ENCODE measurements at places on chromosomes 16 and 17.

DNA sequence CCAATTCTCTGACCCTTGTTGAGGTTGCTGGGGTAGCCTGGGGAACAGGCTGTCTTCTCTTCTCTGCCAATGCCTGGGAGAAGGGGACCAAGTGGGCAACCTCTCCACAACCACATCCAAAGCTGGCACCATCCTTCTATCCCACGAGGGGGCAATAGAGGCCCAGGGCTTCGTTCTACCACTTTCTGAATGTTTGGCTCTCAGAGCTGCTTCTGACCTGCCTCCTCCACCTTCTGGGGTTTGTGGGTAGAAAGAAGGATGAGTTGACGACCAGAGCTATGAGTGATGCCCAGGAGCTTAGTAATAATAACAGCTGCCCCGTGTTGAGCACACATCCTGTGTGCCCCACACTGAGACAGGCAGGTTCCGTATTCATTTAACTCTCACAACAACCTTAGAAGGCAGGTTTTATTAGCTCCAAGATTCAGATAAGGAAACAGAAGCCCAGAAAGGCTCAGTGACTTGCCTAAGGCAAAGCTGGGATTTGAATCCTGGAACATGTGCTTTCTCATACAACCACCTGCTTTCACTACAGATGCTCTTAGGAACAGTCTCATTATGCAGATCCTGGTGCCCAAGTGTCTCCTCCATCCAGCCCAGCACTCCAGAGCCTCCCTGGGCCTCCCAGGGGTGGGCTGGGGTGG lies 11.1 kb downstream of the TSPOAP1 start:
- DNase-seq, result no peak

- no peak for DNase-seq
These were observed 58.3 kb downstream of the SREBF1 start for GRCh38 chr17:17778308-17779014.

- no peak for DNase-seq
These were observed 8.2 kb upstream of the TBKBP1 start for GRCh38 chr17:47685556-47686275.

GRCh38 chr16:23145608-23146007 lies 3.6 kb downstream of the USP31 start:
- no peak for DNase-seq

- no peak for DNase-seq
These were observed 38.1 kb downstream of the ANKRD11 start for GRCh38 chr16:89452241-89452640.

- no peak for DNase-seq
These were observed 149.4 kb upstream of the HS3ST3A1 start for GRCh38 chr17:13750816-13751793.

GRCh38 chr17:44236444-44236991 lies 17.0 kb upstream of the UBTF start:
- DNase-seq, result no peak

DNA sequence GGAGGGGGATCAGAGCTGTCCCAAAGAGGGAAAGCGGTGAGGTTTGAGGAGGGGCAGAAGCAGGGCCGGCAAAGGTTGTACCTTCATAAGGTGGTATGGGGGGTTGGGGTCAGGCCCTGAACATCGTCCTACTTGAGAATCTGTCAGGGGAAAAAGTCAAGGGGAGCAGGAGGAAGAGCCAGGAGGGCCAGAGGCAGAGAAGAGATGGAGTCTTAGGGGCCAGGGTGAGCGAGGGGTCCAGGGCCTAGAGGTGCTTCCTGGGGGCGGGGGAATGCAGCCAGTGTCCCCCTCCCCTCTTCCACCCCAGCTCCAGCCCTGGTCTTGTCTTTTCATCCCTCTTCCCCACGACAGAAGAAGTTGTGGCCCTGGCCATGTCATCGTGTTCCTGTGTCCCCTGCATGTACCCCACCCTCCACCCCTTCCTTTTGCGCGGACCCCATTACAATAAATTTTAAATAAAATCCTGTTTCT lies 1.3 kb upstream of the PRRT2 start:
- no peak for DNase-seq

GRCh38 chr17:12118617-12119016 lies 97.9 kb downstream of the MAP2K4 start:
- no peak for DNase-seq

- DNase-seq, result no peak
These were observed 19.6 kb upstream of the CEP20 start for GRCh38 chr16:15907863-15908478.

GRCh38 chr16:87044032-87044382 lies 273.2 kb downstream of the C16orf95 start:
- no peak for DNase-seq

GRCh38 chr17:41474863-41475262 lies 6.1 kb downstream of the KRT35 start:
- DNase-seq, result no peak

DNA sequence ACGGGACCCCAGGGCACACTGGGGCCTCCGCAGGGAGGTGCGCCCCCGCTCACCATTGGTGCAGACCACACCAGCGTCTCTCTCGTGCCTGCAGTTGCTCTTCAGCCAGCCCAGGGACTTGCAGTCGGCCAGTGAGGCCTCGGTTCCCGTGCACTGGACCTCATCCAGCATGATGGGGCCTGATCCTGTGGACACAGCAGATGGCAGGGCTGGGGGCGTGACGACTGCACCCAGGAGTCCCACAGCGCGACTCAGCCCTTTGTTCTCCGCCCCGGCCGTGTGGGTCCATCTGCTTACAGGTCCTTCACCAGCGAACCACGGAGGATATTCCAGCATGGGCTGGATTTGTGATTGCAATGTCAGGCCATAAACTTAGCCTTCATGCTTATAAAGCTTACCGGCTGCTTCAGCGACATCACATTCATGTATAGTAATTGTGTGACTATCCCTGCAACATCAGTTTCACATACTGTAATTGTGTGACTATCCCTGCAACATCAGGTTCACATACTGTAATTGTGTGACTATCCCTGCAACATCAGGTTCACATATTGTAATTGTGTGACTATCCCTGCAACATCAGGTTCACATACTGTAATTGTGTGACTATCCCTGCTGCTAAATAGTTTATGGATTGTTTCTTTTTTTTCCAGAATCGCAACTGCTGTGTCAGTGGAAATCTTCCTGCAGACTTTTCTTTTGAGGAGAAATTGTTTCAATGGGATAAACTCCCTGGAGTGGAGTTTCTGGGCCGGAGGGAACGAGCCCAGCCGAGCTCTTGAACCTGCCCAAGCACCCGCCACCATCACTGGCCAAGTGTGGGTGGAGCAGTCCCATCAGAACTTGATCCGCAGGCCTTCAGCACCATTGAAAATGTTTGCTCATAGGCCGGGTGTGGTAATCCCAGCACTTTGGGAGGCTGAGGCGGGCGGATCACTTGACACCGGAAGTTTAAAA lies 4.8 kb downstream of the LGALS3BP start:
- DNase-seq, result no peak

- no peak for DNase-seq
These were observed 9.8 kb downstream of the CMTM3 start for GRCh38 chr16:66614161-66614802.

DNA sequence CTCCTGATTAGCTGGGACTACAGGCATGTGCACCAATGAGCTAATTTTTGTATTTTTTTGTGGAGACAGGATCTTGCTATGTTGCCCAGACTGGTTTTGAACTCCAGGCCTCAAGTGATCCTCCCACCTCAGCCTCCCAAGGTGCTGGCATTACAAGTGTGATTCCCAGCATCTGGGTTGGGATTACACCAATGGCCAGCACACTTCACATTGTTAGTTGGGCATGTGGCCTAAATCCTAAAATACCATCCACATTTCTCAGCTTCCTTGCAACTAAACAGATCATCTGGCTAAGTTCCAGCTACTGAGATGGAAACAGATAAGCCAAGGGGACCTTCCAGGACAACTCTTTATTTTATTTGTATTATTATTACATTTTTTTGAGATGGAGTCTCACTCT lies 9.9 kb downstream of the RABEP2 start:
- DNase-seq, result no peak

DNA sequence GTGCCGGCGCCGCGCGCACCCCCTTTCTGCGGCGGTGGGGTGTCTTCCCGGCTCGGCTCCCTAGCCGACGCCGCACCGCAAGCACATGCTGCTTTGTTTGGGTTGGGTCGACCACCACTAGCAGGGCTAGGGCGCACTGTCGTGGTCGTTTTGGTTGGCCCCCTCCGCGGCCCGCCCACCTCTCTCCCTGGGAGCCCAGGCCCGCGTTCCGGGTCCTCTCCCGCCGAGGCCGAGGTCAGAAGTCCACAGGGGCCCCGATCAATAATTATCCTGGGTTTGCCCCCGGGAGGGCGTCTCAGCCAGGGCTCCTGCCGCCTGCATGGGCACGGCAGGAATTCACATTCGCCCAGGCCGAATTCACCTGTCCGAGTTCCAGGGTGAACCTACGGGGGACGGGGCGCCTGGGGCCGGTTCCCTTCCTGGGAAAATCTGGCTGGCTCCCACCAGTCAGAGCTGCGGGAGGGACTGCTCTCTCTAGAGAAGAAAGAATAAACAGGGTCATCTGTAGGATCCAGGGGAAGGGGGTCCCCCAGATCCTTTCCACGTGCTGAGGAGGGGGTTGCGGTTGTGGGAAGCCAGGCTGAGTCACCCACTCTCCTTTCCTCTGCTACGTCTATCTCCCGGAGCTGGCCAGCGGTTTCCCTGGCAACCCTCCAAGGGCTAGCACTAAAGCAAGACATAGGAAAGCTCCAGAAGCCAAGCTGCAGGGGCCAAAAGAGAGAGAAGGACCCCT lies 584 bp upstream of the STAT5B start:
- peak; percentile 24 for DNase-seq

DNA sequence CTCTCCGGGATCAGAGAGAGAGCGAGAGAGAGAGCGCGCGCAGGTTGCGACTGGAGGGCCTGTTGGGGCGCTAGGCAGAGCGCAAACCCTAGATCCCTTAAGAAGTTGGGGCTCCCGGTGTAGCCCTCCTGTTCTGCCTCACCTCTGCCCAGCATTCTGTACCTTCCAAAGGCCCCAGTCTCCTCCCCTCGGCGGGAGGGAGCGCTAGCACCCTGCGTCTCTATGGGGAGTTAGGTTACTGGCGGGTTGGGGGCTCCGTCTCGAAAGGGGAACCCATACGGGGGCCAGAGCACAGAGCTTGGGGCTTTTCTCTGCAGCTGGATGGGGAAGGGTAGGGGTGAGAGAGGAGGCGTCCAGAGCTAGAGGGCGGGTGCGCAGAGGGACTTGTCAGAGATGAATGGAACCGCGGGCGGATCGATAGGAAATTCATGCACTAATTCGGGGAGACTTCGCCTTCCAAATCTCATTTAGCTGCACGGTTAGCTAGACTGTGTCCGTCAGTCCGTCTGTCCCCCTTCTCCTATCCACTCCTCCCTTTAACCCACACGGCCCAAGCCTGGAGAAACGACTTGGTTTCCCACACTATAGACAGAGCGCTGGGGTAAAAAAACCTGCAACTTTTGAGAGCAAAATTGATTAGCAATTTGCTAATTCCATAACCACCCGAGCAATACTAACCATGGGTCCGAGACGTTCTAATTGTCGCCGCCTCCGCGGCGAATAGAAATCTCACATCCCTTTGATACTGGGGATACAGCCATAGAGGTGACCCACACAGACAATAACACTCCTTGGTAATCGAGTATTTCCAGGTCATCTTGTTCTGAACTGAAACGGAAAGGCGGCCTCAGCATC lies 693 bp upstream of the HOXB4 start:
- DNase-seq, result no peak

- no peak for DNase-seq
These were observed 7.9 kb downstream of the ERI2 start for GRCh38 chr16:20798364-20798763.

GRCh38 chr17:59490216-59490615 lies 75.2 kb upstream of the DHX40 start:
- no peak for DNase-seq

DNA sequence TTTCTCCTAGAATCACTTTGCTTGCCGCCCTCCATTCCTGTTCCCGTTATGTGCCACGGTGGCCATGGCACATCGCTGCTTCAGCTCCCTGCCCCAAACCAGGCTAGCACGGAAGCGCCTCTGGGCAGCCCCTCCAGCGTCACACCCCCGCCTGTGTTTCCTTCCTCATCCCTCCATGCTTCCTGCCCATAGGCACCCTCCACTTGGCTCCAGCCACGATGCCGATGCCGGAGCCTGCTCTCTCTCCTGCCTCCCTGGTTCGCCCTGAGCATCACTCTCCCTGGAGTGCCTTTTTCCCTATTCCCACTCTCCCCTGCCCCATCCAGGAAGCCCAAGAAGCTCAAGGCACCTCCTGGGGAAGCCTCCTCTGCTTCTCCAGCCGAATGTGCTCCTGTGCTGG lies 3.2 kb upstream of the ARHGAP23 start:
- DNase-seq, result no peak

GRCh38 chr17:63961355-63962212 lies 11.1 kb downstream of the SCN4A start:
- no peak for DNase-seq

DNA sequence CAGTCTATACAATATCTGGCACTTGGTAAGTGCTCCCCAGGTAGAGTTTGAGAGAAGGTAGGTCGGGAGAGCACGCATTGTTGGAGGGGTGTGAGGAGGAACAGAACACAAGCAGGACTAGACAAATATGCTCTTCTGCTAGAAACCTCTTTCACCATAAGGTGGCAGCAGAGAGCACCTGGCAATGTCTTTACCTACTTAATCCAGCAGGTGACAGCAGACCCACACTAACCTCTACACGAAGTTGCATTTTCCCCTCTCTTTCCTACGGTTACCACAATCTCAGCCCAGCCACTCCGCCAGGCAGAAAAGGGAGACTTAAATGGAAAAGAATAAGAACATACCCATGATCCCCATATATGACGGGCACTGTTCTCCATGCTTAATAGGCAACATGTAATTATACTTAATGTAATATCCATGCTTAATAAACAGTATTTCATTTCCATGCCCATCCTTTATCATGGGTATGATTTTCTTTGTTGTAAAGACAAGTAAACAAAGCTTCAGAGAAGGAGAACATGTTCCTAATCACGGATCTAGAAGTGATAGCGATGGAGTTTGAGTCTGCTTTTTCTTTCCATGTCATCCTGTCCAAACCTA lies 55.1 kb upstream of the CCL2 start:
- peak; percentile 30 for DNase-seq

- DNase-seq, result no peak
These were observed 29.8 kb downstream of the PITPNM3 start for GRCh38 chr17:6526362-6527152.

DNA sequence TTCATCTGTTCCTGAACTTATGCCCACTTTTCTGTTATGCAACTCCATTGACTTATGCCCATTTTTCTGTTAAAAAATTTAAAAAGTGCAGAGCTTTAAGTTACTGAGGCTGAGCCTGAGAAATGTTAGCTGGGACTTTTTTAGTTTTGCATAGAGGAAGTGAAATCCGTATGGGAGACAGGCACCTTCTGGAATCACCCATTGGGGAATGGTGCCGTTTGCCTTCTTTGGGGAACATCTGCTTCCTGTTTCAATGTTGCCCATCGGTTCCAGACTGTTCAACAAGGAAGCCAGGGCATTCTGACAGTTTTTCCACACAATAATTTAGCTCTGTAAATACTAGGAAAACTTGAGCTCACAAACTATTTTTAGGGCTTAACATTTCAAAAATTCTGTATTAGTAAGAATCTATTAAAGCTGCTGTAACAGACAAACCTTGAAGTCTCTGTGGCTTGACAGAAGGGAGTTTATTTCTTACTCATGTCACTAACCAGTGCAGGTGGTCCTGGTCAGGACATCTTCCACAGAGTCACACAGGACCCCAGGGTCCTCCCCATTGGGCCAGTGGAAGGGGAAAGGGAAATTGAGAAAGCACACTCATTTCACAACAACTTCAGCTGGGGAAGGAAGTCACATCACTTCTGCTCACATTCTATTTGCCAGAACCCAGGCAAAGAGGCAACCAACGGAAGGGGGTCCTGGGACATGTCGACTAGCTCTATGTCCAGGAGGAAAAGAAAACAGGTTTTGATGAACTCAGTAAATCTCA lies 17.2 kb downstream of the PRKCB start:
- DNase-seq, result no peak

Measured in C1 segment of cervical spinal cord (tissue), 14 donors.